NCI-H774 (cell line): ENCODE measurements at places on chromosomes 1 and 21.

DNA sequence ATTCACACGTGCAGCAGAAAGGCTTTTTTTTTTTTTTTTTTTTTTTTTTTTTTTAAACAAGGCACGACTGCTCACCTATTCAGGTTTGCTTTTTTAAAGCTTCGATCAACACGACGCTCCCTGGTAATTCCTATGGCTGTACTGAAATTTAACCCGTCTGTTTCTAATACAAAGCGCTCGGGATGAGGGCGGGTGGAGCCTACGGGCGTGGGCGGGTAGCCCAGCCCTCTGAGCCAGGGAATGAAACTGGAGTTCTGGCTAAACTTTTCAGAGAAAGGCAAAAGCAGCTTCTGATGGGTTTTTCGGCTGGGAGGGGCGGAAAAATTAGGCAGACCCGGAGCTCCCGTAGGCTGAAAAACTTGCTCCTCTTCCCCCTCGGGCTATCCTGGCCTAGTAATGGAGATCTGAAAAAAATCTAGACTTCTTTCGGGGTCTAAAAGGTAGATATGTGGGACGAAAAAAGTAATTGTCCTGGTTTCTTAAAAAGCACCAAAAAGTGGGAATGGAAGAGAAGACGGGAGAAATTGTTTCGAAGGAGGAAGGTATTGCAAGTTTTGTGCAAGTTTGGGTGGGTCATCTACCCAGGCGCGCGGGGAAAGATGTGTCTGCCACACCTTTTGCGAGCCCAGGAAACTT, 7.4 kb downstream of the NR5A2 start:
- DNase-seq = no peak

DNA sequence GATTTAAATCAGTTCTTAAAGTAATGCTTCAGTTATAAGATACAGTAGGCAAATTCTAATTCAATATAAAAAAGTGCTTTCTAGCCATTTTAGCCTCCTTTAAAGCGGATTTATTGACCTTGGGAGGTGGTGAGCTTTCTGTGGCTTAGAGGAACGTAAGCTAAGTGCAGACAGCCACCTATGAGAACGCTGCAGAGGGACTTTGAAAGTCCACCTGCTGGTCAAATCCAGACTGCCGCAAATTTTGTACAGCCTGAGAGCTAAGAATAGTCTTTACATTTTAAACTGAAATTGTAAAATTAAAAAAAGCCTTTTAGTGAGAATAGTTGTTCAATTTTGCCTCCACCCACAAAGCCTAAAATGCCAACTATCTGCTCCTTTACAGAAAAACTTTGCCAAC, 67.0 kb upstream of the SSX2IP start:
- no peak for DNase-seq

GRCh38 chr1:65170511-65171142, 22.6 kb downstream of the AK4 start:
- no peak for DNase-seq

GRCh38 chr21:33238565-33239255, 9.0 kb downstream of the IFNAR2 start:
- DNase-seq = no peak

- no peak for DNase-seq
Observed at GRCh38 chr1:150567341-150567716, 12.1 kb downstream of the MCL1 start.

GRCh38 chr1:43007377-43008114, 48.9 kb upstream of the SLC2A1 start:
- DNase-seq = no peak

DNA sequence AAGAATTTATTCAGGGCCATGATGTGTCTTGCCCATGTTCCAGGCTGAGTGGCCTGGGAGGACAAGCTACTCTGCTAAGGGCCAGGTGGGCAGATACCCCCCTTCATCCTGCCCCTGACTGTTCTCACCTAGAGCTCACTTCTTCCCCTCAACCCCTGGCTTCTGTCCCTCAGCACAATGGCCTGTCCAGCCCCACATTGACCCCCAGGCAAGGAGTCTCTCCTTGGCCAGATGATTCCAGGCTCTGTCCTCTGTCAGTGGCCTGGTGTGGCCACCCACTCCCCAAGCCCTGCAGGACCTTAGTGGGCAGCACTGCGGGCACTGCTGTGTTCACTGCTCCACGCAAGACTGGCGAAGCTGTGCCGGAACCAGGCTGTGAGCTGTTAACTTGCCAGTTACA, 460.0 kb downstream of the MATN1 start:
- DNase-seq = no peak

DNA sequence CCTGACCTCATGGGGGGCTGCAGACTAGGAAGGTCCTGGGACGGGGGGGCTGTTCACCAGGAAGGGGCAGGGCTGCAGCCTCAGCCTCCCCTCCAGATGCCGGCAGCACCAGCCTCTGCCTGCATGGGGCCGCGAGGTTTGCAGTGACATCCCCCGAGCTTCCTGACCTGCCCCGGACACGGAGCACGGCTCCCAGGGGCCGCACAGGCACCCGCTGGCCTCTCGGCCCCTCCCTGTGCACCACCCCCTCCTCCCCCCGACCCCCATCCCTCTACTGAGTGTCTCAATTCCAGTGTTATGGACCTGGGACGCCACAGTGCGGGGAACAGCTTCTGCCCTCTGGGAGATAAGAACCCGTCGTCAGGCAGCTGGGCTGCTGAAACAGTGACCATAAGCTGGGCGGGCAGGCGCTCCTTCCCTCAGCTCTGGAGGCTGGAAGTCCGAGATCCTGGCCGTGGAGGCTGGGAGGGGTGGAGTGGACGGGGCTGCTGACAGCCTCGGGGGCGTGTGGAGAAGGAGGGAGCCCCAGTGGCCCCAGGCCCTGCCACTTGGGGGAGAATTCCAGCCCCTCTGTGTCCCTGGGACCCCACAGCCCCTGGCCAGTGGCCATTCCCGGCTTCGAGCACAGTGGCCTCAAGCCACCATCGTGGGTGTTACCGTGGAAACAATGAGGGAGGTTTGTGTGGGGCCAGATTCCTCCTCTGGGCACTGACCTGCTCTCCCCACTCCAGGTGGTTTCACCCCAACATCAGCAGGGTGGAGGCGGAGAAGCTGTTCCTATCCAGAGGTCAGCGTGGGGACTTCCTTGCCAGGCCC, 11.6 kb downstream of the RNF223 start:
- no peak for DNase-seq

DNA sequence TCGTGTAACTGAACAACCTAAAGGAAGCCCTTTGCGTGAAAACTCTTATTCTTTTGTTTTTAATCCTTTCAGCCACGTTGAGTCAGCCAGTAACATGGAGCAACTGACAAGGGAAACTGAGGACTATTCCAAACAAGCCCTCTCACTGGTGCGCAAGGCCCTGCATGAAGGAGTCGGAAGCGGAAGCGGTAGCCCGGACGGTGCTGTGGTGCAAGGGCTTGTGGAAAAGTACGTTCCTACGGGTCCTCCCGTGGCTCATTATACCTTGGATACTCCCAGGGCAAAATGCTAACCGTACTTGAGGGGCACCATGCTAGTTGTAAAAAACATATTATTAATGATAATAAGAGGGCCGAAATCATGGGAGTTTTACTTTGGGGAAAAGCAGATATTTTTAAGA, 49.4 kb downstream of the LAMC2 start:
- DNase-seq = no peak

DNA sequence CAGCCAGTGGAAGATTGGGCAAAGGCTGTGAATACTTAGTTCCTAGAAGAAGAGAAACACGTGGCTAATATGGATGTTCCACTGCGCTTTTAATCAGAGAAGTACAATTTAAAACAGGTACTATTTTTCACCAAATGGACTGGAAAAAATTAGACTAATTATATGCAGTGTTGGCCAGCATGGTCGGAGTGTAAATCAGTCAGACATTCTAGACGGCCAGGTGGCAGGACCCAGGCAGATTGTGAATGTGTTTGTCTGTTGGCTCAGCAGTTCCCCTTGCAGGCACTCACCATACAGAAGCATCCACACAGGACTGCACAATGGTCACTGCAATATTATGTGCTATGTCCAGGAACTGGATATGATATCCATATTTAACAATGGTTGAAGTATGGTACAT, 23.9 kb upstream of the SLC25A34 start:
- DNase-seq = peak; percentile 15

DNA sequence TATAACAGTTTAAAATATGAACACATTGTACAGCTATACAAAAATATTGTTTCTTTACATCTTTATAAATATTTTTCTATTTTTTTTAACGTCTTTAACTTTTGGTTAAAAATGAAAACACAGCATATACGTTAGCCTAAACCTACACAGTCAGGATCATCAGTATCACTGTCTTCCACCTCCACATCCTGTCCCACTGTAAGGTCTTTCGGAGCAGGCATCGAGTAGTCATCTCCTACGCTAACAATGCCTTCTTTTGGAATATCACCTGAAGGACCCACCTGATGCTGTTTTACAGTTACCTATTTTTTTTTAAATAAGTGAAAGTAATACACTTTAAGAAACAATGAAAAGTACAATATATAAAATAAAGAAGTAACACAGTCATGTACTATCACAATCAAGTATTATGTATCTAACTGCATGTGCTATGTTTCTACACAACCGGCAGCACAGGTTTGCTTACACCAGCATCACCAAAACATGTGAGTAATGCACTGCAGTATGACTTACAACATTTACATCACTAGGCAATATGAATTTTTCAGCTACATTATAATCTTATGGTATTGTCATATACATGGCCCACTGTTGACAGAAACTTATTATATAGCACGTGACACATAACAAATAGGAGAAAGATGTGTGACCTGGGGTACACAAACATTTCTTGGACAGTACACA, 254.4 kb downstream of the AKT3 start:
- DNase-seq = no peak

- no peak for DNase-seq
Observed at GRCh38 chr1:81894867-81895266, 94.1 kb downstream of the ADGRL2 start.

DNA sequence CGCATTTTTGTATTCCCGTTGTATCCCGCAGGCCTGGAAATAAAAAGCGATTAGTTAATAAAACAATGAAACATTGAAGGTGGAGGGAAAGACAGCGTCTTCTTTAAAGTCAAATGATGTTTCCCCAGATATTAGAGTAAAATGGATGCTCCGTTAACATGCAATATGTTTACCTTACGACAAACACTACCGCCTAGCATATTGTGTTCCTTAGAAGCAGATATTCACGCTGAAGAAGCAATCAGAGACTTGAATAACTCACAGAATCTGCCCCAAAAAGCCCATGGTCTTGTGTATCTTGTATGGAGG, 583 bp upstream of the B4GALT3 start:
- DNase-seq = no peak

GRCh38 chr1:21909787-21910503, 27.2 kb downstream of the HSPG2 start:
- DNase-seq = no peak

DNA sequence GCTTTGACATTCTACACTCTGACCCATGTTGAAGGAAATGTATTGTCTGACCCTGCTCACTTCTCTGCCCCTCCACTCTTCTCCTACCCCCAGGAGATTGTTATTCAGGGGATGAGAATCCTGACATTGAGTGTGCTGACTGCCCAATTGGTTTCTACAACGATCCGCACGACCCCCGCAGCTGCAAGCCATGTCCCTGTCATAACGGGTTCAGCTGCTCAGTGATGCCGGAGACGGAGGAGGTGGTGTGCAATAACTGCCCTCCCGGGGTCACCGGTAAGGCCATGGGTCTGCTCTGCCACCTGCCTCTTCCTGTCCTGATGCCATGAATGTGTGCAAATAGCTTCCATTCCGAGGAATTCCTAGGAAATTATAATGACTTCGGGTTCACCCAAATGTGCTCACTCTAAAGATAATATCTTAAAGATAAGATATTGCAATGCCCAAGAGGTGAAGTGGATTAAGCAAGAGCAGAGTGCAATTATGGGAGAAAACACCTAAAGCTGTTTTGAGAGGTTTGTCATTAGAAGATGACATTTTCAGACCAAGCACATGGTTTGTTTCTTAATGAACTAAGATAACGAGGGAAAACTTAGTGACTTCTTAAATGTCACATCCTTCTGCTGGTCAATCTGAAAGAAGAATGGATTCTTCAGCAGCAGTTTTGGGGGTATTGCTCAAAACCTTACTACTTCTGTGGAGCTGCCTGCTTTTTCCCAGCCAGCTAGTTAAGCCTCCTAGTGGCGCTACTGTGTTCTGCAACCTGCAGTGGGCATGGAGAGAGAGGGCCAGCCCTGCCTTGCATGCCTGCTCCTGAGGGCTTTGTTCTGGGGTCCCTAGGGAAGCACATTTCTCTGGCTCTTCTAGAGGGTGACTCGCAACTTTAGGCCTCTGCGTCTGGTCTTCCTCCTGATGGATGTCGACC, 41.6 kb downstream of the LAMC2 start:
- no peak for DNase-seq

DNA sequence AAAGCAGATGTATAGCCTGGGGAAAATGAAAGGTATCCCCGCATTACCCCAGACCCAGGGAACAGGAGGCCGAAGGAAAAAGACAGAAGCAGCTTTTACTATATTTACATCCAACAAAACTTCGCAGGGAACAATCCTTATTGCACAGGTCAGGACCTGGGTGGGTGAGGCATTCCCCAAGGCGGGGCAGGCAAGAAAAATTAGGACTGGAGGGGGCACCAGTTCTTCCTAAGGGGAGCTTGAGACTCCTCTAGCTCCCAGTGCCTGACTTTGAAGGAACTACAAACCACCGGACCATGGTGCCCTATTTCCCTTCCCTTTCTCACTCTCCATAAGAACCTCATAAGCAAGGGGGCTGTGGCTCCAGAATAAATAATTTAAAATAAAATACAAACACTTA, 6.7 kb upstream of the GATAD2B start:
- DNase-seq = no peak

DNA sequence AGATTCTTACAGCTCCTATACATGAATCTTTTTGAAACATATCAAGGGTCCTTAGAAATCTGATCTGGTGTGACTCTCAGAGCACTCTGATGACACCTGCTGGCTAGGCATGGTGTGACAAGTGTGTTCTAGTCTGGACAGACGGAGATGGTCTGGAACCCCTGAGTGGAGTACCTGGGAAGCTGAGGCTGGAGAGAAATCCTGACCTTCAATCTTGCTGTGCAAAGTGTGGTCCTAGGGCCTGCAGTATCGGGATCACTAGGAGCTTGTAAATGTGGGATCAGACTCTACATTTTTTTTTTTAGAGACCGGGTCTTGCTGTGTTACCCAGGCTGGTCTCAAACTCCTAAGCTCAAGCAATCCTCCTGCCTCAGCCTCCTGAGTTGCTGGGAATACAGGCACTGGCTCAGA, 78.6 kb upstream of the SOD1 start:
- peak; percentile 23 for DNase-seq

DNA sequence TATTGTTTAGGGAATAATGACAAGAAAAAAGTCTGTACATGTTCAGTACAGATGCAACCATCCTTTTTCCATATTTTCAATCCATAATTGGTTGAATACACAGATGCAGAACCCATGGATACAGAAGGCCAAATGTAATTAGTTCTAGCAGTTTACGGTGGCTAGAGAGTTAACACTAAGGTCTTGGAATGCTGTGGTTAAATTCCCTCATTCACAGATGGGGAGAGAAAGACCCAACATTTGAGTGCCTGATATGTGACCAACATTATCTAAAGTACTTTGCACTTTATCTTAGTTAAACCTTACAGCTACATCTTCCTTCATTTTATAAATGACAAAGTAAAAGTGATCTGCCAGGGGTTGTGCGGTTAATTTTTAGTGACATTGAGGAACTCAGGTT, 5.3 kb downstream of the SCMH1 start:
- DNase-seq = no peak
